ENCODE measurements at places on chromosomes 6 and 20.

- no peak for DNase-seq
Observed at GRCh38 chr6:167670938-167671338, 155.8 kb upstream of the AFDN start.

DNA sequence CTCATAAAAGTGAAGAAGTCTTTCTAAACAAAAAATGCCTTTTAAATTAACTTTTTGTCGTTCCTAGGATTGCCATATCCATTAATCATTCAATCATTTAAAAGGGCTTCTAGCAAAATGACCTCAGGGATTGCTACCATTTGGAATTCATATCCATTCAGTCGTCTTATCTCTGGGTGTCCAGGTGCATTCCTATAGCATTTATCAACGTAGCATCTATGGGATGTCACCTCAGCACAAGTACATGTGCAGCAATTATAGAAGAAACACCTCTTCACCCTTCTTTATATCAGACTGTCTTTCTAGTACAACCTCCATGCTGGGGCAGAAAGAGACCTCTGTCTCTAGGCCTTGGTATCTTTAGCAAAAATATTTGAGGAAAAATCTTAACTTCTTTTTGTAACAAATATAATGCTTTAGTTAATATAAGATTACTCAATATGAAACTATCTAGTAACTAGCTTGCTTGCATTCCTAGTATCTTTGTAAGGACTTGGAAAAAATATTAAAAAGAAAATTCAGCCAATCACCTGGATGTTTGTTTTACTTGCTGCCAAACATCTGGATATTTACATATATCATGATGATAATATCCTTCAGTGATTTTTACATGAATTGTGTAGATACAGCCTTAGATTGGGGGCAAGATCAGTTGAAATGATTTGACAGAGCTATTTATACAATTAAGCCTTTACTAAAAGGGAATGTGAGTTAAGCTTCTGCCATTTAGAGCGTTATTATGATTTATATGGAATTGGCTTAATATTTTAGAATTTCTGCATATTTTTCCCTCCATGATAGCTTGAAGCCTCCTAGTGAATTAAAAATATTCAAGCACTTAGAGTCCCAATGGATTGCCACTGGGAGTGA is 356.8 kb downstream of the HDGFL1 start:
- DNase-seq, result no peak

DNA sequence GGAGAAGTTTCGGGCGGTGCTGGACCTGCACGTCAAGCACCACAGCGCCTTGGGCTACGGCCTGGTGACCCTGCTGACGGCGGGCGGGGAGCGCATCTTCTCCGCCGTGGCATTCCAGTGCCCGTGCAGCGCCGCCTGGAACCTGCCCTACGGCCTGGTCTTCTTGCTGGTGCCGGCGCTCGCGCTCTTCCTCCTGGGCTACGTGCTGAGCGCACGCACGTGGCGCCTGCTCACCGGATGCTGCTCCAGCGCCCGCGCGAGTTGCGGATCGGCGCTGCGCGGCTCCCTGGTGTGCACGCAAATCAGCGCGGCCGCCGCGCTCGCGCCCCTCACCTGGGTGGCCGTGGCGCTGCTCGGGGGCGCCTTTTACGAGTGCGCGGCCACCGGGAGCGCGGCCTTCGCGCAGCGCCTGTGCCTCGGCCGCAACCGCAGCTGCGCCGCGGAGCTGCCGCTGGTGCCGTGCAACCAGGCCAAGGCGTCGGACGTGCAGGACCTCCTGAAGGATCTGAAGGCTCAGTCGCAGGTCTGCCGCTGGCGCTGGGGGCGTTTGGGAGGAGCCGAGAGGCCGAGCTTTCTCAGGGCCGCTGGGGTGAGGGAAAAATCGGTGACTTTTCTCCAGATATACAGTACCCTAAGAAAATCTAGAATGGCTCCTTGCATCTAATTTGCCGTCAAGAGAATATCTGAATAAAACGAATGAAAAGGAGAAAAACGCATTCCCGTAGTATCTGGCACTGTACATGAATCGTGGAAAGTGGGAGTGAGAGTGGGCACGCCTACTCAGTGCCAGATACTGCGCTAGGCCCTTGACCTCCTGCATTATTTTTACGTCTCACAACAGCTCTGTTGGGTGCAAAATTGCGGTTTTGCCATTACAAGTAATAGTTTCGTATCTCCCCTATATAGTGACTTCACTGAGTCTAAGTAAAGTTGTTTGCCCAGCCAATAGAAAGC is 1.0 kb downstream of the CALHM6 start:
- peak; percentile 17 for DNase-seq

- DNase-seq, result no peak
Observed at GRCh38 chr6:142444376-142444775, 142.6 kb downstream of the ADGRG6 start.

- no peak for DNase-seq
Observed at GRCh38 chr20:35302421-35303335, 10.5 kb upstream of the FAM83C start.

DNA sequence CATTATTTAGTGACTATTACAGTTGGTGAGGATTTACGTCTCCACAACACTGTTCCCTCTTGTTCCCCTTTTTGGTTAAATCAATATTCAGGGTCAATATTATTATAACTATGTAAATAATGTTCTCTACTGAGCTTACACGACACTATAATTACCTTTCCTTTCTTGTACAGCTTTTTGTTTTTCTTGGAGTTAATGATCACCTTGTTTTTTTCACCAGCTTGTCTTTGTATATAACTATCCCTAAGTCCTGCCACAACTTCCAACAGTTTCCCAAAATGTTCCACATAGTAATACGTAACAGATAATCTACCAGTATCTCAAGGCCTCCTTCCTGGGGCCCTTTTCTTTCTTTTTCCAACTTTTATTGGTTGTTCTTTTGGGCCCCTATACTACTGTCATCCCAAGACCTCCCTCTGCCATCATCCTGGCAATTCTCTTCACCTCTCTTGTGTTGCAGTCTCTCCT is 142.0 kb upstream of the SOX4 start:
- DNase-seq, result no peak

DNA sequence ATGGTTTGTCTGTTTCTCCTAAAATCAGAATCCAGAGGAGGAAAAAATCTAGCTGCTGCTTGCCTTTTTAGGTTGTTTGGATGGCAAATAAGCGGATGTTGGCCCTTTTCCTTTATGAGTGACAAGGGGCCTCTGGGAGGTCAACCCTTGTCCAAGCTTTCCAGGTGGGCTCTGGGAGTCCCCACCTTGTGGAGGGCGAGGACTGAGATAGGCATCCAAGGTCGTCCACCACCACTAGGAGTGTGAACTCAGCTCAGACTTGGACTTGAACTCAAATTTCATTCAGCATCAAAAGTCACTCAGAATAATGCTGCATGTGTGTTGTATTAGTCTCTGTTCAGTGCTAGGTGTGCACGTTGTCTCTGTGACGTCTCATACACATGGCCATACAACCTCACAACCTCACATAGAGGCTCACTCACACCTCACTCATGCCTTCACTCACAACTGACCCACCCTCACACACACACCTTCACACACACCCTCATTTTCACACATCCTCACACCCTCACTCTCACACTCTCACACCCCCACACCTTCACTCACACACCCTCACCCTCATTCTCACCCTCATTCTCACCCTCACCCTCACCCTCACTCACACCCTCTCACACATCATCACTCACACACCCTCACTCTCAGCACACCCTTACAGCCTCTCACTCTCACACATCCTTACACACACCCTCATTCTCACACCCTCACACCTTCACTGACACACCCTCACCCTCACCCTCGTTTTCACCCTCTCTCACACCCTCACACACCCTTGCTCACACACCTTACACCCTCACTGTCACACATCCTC is 18.0 kb downstream of the DYNLT1 start:
- no peak for DNase-seq

GRCh38 chr6:90572856-90573255 is 14.0 kb downstream of the MAP3K7 start:
- DNase-seq, result no peak

DNA sequence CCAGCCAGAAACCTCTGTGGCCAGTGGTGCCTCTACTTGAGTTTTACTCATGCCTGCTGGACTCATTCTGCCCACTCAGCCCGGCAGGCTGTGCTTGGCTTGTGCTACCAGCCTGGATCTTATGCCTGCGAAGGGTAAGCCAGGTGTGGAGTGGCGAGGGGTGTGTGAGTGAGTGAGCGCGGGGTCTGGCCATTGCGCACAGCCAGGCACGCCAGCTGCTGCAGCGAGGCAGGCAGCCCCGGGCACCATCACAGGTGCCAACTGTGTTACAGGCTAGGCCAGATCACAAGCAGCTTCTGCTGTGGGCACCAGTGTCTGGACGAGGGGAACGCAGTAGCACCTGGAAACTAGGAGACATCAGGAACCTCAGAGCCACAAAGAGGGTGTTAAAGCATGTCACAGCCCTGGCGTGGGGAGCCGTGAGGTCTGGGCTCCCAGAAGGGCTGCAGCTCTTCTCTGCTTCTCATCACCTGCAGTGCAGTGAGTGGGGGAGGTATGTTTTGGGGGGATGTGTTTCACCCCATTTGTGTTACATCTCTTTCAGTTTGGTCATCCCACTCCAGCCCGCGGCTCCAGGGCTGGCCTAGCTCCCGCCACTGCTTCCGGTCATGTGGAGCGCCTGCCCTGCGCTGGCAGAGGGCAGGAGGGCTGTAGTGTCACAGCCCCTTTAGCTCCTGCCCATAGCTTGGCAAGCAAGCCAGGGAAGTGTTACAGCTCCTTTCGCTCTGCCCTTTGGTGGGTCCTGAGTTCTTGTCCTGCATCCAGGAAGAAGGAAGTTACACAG is 379.7 kb upstream of the IMPG1 start:
- no peak for DNase-seq
